Amygdala (tissue), 56 donors: ENCODE measurements at places on chromosomes 2 and 18.
A peak's percentile ranks its signal among the peaks of the same experiment; 100 is the strongest.

DNA sequence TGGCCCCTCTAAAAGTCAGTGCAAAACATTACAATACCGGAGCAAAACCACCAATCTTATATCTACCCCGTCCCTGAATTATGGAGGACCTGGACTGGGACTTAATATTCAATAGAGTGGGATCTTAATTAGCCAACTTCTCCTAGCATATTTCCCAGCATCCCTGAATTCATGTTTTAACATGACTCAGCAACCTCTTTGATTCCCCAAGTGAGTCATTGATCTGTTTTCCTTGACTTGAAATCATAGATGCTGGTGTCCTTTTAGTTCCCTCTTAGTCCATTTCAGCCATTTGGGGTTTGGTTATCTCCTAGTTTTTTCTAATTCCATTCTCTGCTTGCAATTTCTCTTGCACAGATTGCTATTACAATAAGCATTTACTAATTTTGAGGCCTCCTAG, 677.7 kb upstream of the CELF4 start:
- DNase-seq: no peak

DNA sequence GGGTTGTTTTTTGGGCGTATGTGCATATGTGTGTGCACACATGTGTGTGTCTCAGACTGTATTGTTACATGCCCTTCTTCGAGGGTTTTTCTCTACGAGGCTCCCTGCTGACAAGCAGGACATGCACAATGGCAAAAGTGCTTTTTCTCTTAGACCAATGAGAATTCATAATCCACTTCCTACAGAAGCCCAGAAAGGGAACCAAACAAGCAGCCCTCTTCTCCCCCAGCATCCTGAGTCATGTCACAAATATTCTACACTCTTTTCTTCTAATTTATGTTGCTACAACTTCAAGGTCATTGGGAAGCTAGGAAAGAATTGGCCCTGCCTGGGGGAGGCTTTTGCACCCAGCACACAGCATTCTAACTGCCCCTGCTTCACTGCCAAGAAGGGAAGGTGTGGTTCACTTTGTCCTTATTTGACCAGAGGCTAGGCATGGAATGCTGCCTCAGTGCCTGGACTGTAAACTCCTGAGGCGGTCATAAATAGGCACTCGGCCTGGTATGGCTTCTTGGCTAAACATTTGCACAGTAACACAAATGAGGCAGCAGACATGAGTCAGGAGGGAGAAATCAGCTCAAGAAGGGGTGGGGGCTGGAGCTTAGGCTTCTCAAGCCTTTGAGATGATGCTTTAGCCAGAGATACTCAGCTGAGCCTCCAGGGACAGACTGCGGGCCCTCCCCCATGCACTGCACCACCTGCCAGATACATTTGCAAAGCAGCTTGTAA, 92.7 kb upstream of the KLF7 start:
- DNase-seq: no peak

GRCh38 chr2:3024401-3024935, 353.1 kb downstream of the EIPR1 start:
- no peak for DNase-seq

GRCh38 chr2:23146011-23146410, 239.0 kb upstream of the KLHL29 start:
- no peak for DNase-seq

DNA sequence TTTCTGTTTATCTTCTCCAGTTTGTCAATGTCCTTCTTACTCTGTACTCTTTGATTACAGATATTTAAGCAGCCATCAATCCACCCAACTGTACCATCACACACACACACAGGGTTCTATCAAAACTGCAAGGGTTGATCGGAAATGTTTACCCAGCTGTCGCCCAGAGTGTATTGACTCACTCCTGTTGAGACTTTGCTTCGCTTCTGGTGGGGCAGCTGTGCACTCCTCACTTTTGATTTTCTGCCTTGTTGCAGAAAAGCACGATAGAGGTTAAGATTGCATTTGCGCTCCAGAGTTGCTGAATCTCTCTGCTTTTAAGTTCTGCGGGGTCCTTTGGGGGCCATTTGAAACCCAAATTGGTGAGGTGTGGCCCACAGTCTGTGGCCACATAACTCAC, 216.2 kb downstream of the SETBP1 start:
- no peak for DNase-seq

DNA sequence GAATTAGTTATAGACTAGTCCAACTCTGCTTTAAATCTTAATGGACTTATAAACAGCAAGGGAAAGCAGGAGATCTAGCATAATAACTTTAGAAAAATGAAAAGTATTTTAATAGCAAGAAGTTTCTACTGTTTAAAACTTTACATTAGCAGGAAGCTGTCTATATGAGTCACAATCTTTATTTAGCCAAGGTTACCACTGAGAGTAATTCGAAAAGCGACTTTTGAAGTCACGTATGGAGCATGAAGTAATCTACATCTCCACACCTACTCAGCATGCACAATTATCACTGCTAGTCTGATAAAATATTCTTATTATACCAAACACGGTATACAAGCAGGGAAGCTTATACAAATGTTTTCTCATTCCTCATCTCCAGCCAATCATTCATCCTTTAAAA, 515.4 kb upstream of the SOX11 start:
- DNase-seq: no peak

GRCh38 chr2:191927991-191928390, 81.1 kb upstream of the CAVIN2 start:
- no peak for DNase-seq

DNA sequence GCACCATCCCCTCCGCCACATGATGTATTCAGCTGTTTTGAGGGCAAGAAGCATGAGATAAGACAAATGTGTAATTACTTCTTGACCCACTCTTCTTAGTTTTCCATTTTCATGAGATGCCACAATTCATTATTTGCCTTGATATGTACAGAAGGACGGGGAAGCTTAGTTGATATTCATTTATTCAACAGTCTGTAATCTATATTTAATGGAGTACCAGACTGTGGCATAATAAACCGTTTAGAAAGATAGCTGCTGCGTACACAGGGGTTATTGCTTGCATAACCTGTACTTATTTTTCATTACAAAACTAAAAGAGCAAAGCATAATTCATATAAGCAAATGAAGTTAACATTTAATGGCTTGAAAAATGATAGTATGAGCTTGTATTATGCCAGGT, 466.4 kb upstream of the GYPC start:
- no peak for DNase-seq

- peak; percentile 48 for DNase-seq
These were observed 68.7 kb upstream of the TTC27 start for GRCh38 chr2:32559136-32559535.

DNA sequence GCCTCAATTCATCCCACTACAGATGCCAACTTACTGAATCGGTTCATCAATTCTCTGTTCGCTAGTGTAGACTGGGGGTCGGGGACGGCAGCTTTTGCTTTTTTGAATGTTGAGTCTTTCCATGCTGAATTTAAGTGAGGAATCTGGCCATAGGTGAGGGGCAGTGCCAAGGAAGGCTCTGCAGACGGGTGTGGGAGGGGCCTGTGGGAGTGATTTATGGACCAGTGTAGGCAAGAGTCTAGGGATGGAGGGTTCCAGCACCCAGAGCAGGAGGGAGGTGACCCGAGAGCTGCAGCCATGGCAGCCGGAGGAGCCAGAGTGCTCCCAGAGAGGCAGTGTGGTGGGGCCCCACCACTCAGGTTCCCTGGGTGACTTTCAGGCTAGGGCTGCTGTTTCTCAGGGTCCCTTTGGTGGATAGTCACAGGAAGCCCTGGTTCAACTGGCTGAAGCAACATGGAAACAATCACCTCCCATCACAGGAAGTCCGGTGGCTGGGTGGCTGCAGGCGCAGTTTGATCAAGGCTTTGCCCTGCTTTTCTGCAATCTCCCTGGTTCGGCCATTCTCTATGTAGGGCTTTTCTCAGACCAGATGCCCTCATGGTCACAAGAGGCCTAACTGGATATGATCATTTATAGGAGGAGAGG, 16.9 kb upstream of the TEX44 start:
- no peak for DNase-seq

DNA sequence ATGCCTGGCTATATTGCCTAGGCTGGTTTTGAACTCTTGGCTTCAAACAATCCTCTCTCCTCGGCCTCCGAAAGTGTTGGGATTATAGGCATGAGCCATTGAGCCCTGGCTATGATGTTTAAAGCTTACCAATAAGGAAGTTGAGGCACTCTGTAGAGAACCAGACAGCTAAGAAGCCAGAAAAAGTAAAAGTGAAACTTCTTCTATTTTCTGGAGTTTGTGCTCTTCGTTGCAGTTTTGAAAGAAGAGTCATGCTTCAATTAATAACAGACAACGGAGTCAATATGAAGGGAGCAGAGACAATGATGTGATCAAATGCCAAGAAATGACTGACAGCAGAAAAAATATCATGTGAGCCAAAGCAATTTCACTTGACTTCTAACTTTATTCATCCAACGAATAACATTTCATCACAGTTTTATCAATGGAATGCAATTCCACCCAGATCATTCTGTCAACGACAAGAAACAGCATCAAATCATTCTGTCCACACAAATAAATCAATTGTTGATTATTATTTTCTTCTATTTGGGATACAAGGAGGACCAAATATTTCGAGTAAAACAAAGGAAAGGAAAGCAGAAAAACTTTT, 175.5 kb upstream of the CELF4 start:
- no peak for DNase-seq

DNA sequence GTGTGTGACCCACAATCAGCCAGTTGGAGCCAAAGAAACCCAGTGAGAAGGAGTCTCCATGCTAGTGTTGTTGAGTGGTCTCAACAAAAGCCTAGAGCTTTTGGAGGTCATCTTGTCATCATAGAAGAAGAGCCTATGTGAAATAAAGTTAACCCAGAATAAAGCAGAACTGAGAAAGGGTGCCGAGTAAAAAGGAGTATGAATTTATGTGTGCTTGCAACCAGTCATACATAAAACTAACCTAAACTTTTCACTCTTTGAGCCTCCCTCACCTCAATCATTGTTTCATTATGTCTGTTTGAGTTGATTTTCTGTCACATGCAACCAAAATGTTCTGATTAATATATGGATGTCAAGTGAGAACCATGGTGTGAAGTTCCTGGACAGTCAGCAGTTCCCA, 599.3 kb upstream of the ZEB2 start:
- DNase-seq: no peak

- DNase-seq: no peak
These were observed 45.2 kb upstream of the MAPRE3 start for GRCh38 chr2:26925100-26925791.
